ENCODE measurements at places on chromosomes 1 and 21.
A peak's percentile ranks its signal among the peaks of the same experiment; 100 is the strongest.

DNA sequence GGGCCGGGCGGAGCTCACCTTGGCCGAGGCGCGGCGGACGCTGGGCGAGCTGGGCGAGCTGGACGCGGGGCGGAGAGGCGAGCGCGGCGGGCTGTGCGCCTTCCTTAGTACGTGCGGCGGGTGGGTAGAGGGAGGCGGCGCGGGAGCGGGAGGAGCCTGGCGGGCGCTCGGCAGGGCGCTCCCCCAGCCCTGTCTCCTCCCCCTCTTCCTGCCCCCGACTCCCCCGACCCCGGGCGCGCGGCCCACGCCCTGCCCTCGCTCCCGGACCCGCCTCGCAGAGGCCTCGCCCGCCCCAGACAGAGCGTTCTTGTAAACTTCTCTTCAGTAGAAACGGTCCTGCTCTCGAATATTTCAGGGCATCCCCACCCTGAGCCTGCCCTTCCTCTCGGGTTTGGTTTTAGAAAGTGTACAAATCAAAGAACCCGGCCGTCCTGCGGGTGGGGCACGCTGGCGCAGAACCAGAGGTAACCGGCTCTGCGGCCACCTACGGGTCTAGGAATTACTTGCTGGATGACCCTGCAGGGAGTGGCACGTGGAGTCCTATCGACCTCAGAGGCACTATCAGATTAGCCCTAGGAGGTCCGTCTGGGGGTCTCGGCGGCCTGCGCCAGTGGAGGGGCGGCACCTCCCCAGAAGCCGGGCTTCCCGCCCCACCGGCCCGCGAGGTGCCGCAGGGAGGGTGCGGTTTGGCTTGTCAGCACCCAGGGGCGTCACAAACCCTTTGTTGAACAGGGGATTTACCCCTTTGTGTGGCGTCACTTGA is at the start of gene S100A10:
Gene S100A10 (minus strand): TSS at position 126 of the 763 bp plus-strand sequence. CDS start 7,629 bp downstream, outside the sequence.
- DNase-seq = peak; percentile 77

- no peak for DNase-seq
These were observed 30.5 kb downstream of the SDC3 start for GRCh38 chr1:30878016-30878415.

DNA sequence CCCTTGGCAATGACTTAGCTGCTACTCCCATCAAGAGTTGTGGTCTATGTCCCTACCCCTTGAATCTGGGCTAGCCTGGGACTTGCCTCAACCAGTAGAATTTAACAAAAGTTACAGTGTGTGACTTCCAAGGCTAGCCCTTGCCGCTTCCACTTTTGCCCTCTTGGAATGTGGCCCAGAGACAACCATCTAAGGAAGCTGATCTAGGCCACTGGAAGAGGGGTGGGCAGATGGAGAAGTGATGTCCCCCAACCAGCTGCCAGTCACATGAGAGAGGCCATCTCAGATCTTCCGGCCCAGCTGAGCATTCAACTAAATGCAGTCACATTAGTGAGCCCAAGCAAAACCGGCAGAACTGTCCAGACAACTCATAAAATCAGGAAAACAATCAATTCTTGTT is 115.1 kb downstream of the TOMM20 start:
- no peak for DNase-seq

GRCh38 chr1:44714944-44715571 is 15.9 kb downstream of the RNU5D-1 start:
- peak; percentile 32 for DNase-seq

DNA sequence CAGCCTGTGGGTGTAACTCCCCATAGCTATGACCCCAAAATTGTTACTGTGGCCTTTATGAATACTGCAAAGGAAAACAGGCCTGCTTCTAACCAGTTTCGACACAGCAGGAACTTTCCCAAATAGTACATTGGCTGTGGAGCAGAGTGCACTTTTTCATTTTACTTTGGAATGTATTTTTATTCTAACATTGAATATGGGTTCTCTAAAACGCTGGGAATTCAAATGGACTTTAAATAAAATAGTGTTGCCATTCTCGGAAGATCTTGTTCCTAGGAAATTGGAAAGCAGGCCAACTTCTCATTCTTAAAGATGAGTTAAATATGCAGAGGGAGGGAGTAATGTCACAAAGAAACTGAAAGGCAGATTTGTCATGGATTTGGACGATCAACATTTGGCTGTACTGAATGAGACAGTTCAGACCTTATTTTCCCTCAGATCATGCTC is 39.6 kb upstream of the ARHGAP29 start:
- no peak for DNase-seq

DNA sequence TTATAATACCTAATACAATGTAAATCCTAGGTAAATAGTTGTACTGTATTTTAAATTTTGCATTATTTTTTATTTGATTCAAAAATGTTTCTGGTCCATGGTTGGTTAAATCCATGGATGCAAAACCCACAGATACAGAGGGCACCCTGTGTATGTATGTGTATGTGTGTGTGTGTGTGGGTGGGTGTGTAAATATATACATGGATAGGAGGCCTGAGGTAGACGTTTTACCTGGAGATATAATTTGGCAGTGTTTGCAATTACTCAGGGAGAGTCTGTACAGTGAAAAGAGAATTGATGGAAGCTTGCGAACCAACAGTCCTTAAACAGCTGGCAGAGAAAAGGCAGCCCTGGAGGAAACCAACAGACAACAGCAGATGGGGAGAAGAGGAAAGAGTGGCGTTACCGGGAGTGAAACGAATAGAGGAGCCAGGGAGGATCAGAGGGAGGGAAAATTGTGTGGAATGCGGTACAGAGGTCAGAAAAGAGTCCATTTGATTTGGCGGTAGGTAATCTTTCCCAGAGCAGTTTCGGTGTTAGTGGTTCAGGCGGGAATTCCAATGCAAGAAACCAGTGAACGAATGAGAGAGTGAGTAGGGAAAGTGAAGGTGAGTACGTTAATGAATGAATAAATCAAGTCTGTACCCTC is 47.9 kb upstream of the NBL1 start:
- DNase-seq = no peak

DNA sequence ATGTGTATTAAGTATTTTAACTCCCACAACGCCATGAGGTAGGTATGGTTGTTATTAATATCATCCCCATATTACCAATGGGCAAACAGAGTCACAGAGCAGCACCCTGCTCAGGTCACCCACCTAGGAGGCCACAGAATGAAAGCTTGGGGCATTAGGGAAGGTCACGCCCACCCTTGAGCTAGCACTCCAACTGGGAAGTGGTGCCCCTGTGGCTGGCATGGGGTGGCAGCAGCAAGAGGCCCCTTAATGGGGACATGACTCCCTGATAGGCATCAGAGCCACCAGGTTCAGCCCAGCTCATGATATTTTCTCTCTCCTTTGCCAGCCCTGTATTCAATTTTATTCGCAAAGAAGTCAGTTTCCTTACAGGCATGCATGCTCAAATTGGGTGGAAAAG is 90.6 kb downstream of the DMRTB1 start:
- DNase-seq = no peak

DNA sequence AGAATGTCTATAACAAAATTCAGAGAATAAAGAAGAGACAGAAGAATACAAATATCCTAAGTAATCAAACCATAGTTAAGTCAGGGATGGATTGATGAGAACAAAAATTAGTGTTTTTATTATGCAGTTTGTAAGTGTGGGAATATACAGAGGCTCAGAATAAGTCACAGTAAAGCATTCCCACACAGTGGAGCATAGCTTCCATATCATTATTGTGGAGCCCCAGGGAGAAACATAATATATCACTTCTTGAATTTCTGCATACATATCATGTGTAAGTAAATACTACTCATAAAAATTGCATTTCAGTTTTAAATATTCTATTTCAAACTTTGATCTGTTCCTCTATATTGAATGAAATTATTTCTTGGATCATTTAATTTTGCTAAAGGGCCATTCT is 790.4 kb downstream of the PLA2G4A start:
- no peak for DNase-seq

- no peak for DNase-seq
These were observed 56.4 kb upstream of the TPTE start for GRCh38 chr21:10464975-10465374.

GRCh38 chr1:201761871-201762270 is 67.1 kb upstream of the IPO9 start:
- no peak for DNase-seq

- DNase-seq = no peak
These were observed 131.9 kb upstream of the B3GALT2 start for GRCh38 chr1:193318347-193318746.

GRCh38 chr1:193392686-193393085 is 206.3 kb upstream of the B3GALT2 start:
- no peak for DNase-seq

DNA sequence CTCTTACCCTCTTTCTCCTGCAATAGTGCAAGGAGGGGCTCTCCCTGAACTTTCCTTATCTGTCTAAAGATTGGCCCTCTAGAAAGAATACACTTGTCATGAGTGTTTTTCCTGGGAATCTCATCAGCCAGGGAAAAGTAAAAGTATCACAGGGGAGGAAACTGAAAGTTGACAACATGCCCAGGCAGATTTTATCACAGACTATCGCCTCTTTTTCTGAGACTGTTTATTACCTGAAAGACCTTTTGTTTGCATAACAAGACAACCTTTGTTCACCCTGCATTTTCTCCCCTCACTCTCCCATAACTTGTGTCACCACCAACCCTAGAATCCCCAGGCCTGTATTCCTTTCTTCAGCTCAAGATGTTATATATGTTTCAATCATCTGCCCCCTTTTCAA is 794.7 kb upstream of the ADAMTS5 start:
- DNase-seq = no peak

DNA sequence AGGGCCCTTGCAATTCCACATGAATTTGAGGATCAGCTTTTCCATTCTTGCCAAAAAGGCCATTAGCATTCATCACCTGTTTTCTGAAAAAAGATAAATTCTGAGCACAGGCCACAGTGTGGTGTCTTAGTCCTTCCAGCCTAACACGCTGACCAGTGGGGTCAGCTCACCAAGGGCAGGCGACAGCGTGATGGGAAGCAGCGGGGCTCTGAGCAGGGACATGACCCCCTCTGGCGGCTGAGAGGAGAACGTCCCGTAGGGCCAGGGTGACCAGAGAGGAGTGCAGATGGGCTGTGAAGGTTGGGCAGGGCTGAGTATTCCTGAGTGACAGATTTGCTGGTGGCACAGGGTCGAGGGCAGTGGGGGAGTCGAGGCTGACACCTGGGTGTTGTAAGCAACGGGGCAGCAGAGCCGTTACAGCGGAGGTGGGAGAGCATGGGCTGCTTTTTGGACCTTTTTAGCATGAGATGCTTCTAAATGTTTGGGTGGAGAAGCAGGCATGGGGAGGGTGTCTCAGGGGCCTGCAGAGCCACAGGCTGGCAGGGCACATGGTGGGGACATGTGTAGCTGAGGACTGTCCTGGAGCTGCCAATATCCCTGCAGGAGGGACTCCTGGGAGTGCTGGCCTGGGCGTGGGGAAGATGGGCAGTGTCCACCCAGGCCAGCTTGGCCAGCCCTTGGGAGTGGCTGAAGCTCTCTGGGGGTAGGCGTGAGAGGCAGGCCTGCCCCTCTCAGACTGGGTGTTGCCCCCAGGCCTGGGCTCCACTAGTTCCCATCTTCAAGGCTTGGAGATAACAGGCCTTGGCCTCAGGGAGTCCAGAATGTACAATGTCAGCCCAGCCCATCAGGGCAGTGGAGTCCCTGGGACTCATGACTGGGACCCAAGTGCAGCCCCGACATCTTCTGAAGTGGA is 8.6 kb upstream of the CALML6 start:
- peak; percentile 61 for DNase-seq

DNA sequence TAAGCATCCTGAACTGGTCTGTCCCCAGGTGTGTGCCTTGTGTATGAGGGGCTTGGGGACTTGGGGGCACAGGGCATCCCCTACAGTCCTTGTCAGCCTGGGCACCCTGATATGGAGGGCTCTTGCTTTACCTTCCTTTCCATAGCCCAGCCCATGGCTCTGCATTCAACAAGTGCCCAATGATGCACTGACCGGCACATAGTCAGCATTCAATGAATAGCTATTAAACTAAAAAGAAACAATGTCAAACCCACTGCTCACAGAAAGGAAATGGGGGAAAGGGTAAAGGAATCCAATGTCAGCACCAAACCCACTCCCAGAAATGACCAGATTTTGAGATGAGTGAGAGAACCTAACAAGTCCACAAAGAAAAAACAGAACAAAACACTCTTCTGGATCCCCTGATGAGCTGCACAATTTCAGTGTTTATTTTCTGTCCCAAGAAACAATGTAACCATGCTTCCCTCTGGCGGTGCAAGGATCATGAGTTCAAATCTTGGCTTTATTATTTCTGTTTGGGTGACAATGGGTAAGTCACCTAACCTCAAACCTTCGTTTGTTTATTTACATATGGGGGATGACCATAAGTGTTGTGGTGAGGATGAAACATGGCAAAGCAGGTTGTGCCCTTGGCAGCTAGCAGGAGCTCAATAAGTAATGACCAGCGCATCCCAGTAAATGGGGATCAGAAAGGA is 22.0 kb downstream of the SYT6 start:
- no peak for DNase-seq

DNA sequence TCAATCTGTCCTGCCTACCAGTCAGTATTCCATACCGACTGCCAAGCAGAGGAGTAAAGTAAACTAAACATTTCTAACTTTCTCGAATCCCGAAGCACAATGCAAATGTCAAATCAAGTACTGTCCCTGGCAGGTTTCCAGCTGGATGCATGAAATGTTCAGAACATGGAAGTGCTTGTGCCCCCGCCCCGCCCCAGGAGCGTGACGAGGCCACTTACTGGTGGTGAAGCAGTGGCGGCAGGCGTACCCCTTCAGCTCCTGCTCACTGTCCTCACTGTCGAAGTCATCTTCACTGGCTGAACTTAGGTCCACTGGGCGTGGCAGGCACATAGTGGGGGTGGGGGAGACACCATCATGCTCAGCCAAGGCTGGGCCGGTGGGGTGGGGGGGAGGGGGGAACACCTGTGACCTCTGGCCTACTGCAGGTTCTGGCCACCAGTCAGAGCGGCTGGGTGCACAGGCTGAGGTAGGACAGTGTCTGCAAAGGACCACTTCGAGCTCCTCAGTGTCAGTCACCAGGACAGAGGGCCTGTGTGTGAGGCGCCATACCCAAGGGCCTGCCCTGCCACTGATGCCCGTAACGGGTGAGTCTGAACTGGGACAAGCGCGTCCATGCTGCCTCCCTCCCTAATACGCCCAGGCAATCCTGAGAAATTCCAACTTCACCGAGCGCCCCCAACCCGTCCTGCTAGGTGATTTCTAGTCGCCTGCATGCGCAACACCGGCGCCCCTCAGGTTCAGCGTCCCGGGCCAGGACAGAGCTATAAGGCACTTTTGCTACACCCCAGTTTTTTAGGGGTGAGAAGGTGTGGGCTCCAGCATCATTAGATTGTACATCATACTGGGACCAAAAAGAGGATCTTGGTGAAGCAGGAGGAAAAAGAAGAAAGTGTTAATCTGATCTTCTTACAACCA is 46.9 kb downstream of the SLC45A1 start:
- no peak for DNase-seq

GRCh38 chr1:72827278-72827677 is 544.9 kb upstream of the NEGR1 start:
- no peak for DNase-seq
